ENCODE measurements at places on chromosomes 2 and 18. TPM values are rescaled to one million over a fixed set of nuclear protein-coding genes. Genes with fewer than 3 reads are reported as not detected.

Gene CHRNG
- total RNA-seq = not detected

Gene HAAO
- total RNA-seq = 2.5 TPM

Gene CNTNAP5
- total RNA-seq = not detected

Gene SLC9A4
- total RNA-seq = not detected

Gene VWA3B
- not detected for total RNA-seq

GRCh38 chr2:138565230-138565598 is 63.6 kb downstream of the SPOPL start:
- no peak for DNase-seq

GRCh38 chr2:25073025-25073424 is 31.1 kb downstream of the EFR3B start:
- DNase-seq = no peak

GRCh38 chr2:172996387-172996961 is 79.2 kb upstream of the MAP3K20 start:
- no peak for DNase-seq
